H1 (cell line): ENCODE measurements at places on chromosomes 2 and 18.
A peak's percentile ranks its signal among the peaks of the same experiment; 100 is the strongest.

- H3K27me3 ChIP-seq, result peaks cover 56% of the 10 kb centered on the region
- H3K27ac ChIP-seq, result no peak overlapping the region
- H3K36me3 ChIP-seq, result no peaks in the 10 kb centered on the region
- DNase-seq, result no peak
- H3K4me1 ChIP-seq, result peaks cover 2% of the 10 kb centered on the region
Measured at GRCh38 chr2:120586507-120587278, 149.0 kb upstream of the GLI2 start.

DNA sequence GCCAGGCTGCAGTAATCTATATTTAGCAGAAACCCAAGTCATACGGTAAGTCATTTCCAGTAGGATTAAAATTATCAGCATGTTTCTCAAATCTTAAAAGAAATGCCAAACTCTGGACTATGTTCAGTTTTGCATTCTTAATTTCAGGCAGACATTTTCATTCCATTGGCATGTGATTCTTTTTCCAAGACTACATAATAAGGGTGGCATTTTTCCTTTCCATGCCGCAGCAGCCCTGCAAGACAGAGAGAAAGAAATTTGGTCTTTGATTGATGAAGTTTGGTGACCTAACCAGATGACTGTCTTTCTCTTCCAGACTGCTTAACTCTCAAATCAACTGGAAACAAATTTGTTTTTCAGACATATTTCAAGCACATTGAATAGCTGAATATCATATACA is 118.1 kb downstream of the FHOD3 start:
- no peak overlapping the region for H3K27ac ChIP-seq
- no peaks in the 10 kb centered on the region for H3K36me3 ChIP-seq
- H3K4me1 ChIP-seq, result no peaks in the 10 kb centered on the region
- H3K4me3 ChIP-seq, result no peak overlapping the region
- H3K27me3 ChIP-seq, result no peaks in the 10 kb centered on the region
- DNase-seq, result no peak

GRCh38 chr2:161223139-161223732 is 63.0 kb downstream of the TANK start:
- no peak for DNase-seq
- no peaks in the 10 kb centered on the region; the same call in 1 of the 2 replicates for H3K36me3 ChIP-seq
- no peaks in the 10 kb centered on the region for H3K27me3 ChIP-seq

GRCh38 chr2:27962006-27962405 is 71.5 kb downstream of the BABAM2 start:
- no peak overlapping the region for H3K4me3 ChIP-seq
- H3K27me3 ChIP-seq, result no peaks in the 10 kb centered on the region
- no peaks in the 10 kb centered on the region for H3K4me1 ChIP-seq
- H3K27ac ChIP-seq, result no peak overlapping the region
- no peak for DNase-seq
- H3K36me3 ChIP-seq, result no peaks in the 10 kb centered on the region

GRCh38 chr2:106885971-106886915 is at the start of gene ST6GAL2:
ST6GAL2 (minus strand) TSS chr2:106886167; CDS start chr2:106843977, 42,190 bp downstream.
- peak within 1 kb of the TSS; percentile 78 for H3K4me3 ChIP-seq
- peaks cover 15% of the 10 kb centered on the region for H3K4me1 ChIP-seq
- no peaks in the 10 kb centered on the region for H3K36me3 ChIP-seq

DNA sequence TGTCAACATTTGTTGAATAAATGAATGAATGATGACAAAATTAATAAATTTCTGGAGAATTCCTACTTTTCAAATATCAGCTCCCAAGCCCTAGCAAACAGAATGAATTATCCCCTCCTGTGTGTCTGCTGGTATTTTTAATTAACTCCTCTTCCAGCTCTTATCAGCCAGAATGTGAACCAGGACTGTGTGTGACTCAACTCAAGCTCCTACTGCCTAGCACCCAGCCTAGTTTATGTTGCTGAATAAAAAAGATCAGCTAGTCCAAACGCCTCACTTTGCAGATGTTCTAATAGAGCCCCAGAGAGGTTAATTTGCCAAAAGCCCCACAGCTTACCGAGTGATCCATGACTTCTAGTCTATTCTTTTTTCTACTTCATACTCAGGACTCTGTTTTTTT is 50.3 kb downstream of the RABL2A start:
- DNase-seq, result no peak
- H3K4me1 ChIP-seq, result peaks cover 3% of the 10 kb centered on the region; the same call in 1 of the 2 replicates
- H3K4me3 ChIP-seq, result no peak overlapping the region
- no peaks in the 10 kb centered on the region for H3K36me3 ChIP-seq
- no peaks in the 10 kb centered on the region for H3K27me3 ChIP-seq

- no peak overlapping the region for H3K4me3 ChIP-seq
- DNase-seq, result no peak
- H3K36me3 ChIP-seq, result no peaks in the 10 kb centered on the region
- H3K4me1 ChIP-seq, result no peaks in the 10 kb centered on the region
Measured at GRCh38 chr2:173079141-173079540, 3.5 kb downstream of the MAP3K20 start.

DNA sequence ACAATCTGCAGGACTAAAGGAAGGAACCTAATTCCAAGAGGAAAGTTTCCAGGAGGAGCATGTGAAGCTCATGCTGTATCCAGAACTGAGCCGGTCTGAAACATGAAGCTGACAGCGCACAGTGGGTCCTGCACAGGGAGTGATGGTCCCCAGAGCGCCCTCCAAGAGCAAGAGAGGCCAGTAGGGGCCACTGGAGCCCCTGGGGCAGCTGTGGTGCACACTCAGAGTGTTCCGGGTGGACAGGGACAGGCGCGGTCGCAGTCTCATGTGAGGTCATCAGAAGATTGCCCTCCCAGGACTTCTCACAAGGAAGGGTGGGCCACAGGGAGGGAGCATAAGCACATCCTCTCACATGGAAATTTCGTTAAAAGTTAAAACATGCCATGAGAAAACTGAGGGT is 355.9 kb downstream of the EIPR1 start:
- H3K4me3 ChIP-seq, result no peak overlapping the region
- no peaks in the 10 kb centered on the region for H3K4me1 ChIP-seq
- H3K36me3 ChIP-seq, result no peaks in the 10 kb centered on the region
- no peak overlapping the region for H3K27ac ChIP-seq
- no peaks in the 10 kb centered on the region for H3K27me3 ChIP-seq
- no peak for DNase-seq

- no peak for DNase-seq
- no peak overlapping the region for H3K4me3 ChIP-seq
- H3K4me1 ChIP-seq, result no peaks in the 10 kb centered on the region
- no peaks in the 10 kb centered on the region for H3K27me3 ChIP-seq
Measured at GRCh38 chr2:197889041-197889440, 84.6 kb downstream of the PLCL1 start.

DNA sequence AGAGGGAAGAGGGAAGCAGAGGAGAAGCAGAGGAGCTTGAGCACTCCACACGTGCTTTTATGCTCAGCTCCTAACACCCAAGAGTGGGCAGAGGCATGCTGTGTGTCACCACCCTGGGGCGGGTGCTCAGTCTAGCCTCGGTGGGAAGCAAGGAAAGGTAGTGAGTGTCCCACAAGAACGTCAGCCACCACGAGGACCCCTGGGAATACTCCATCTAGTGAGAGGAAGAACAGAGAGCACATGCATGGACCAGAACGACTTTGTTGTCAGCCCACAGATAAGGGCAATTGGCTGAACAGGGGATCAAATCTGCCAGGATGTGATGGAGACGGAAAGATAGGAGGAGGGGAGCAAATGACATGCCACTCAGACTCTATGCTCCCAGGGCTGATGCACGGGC is 83.4 kb downstream of the XDH start:
- no peaks in the 10 kb centered on the region; the same call in 1 of the 2 replicates for H3K4me1 ChIP-seq
- no peaks in the 10 kb centered on the region for H3K27me3 ChIP-seq
- no peak for DNase-seq

GRCh38 chr2:181185948-181186347 is 205.5 kb downstream of the UBE2E3 start:
- no peak overlapping the region for H3K4me3 ChIP-seq
- no peaks in the 10 kb centered on the region for H3K36me3 ChIP-seq
- no peaks in the 10 kb centered on the region for H3K4me1 ChIP-seq
- H3K27me3 ChIP-seq, result no peaks in the 10 kb centered on the region
- no peak for DNase-seq

- H3K4me3 ChIP-seq, result no peak overlapping the region
- 0 out of 2 replicates have a peak overlapping the region, but pooled peaks have one; percentile 47 for H3K27ac ChIP-seq
- no peaks in the 10 kb centered on the region for H3K36me3 ChIP-seq
- H3K27me3 ChIP-seq, result no peaks in the 10 kb centered on the region
- DNase-seq, result no peak
- no peaks in the 10 kb centered on the region for H3K4me1 ChIP-seq
Measured at GRCh38 chr2:42722320-42723190, 41.4 kb downstream of the OXER1 start.

DNA sequence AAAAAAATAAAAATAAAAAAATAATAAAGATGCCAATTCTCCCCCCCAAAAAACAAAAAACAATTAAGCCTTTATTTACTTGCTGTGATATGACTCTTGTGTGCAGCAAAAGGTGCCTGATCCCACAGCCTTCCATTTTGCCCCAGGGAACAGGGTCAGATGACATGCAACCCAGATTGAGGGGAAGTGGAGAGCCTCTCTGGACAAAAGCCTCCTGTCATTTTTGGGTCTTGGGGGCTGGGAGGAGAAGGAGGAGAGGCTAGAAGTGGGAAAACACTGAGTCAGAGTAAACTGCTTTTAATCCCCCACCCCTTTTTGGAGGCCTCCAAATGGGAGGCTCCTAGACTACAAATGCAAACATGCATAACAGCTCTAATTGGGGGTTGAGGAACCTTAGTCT is 46.6 kb upstream of the SCG2 start:
- no peak for DNase-seq
- H3K36me3 ChIP-seq, result no peaks in the 10 kb centered on the region
- no peak overlapping the region for H3K27ac ChIP-seq
- no peaks in the 10 kb centered on the region for H3K4me1 ChIP-seq

- H3K27me3 ChIP-seq, result no peaks in the 10 kb centered on the region
- H3K27ac ChIP-seq, result no peak overlapping the region
- no peak for DNase-seq
- H3K4me3 ChIP-seq, result no peak overlapping the region
- no peaks in the 10 kb centered on the region for H3K4me1 ChIP-seq
Measured at GRCh38 chr2:218622606-218623365, 15.1 kb downstream of the PLCD4 start.

- no peaks in the 10 kb centered on the region for H3K36me3 ChIP-seq
- DNase-seq, result no peak
- H3K4me3 ChIP-seq, result no peak overlapping the region
- peaks cover 33% of the 10 kb centered on the region; the same call in 1 of the 2 replicates for H3K4me1 ChIP-seq
- H3K27ac ChIP-seq, result no peak overlapping the region
Measured at GRCh38 chr2:170501421-170502043, 213.6 kb upstream of the SP5 start.

DNA sequence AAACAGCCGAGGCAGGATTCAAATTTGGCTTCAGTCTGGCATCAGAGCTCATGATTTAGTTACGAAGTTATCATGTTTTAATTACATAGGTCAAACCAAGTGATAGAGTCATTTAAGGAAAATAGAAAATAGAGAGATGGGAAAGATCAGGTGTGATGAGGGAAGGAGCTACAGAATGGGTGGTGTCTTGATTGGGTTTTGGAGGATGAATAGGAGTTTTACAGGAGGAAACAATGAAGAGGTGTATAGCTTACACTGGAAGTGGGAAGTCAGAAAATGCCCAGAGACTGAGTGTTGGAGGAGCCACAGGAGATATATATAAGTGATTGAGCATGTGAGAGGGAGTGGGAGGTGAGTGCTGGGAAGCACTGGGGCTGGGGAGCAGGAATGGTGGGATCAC is 264.2 kb upstream of the TNP1 start:
- H3K4me3 ChIP-seq, result no peak overlapping the region
- no peak for DNase-seq
- H3K27ac ChIP-seq, result no peak overlapping the region
- no peaks in the 10 kb centered on the region for H3K27me3 ChIP-seq
